ENCODE measurements at places on chromosomes 12 and 14. TPM values are rescaled to one million over a fixed set of nuclear protein-coding genes. Genes with fewer than 3 reads are reported as not detected.

DNA sequence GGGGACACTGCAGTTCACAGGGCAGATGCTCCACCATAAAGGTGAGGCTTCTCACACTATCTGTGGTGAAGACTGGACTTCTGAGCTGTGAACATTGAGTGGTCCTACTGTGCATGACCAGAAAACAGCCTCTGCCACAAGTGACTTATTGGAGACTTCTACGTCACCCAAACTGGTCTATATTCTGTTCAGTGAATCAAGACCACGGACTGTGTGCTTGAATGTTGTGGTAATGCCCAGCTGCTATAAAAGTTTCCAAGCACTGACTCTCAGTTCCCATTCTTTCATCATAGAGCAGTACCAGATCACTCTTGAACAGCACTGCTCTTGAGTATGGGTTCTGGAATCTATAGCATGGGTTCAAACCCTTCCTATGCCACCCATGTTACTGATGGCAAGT, 4.8 kb upstream of the PLEK2 start:
- H3K27ac ChIP-seq = no peak overlapping the region
- H3K27me3 ChIP-seq = peaks cover 5% of the 10 kb centered on the region
- no peak for DNase-seq
- H3K4me1 ChIP-seq = peaks cover 23% of the 10 kb centered on the region
- H3K4me3 ChIP-seq = no peak overlapping the region

ANO4 gene
- total RNA-seq = 2.0 TPM

DNA sequence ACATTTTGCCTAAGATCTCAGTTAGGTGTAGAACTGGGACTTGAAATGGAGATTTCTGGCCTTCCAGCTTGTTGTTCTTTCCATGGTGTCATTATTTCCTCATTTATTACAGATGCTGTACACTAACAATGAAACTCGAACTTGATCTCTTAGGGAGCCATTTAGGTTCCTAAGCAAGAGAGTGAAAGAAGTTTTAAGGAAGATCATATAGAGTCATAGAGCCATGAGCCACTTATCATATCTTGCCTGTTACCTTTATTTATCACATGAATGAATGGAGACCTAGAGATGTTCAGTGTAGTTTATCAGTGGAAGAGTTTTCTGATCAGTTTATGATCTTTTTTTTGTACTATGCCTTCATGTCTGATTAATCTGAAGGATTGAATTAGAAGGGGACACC, 9.9 kb downstream of the HELB start:
- no peak overlapping the region for H3K27ac ChIP-seq
- H3K36me3 ChIP-seq = peaks cover 27% of the 10 kb centered on the region
- no peaks in the 10 kb centered on the region for H3K27me3 ChIP-seq
- no peak for DNase-seq

DNA sequence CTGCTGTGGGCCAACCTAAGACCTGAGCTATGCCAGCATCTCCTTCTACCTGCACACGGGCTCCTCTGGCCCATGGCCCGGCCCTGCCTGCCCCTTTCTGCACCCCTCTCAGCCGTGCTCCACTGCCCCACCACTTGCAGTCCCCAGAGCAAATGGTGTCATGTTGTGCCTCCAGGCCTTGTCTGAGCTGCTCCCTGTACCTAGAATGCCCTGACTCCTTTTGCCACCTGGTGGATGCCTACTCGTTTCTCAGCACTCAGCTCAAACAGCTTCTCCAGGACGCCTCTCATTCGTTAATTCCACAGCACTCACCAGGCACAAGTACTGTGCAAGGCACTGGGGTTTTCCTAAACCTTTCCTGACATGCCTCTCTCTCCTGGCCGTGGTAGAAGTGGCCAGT, 63.2 kb upstream of the PNMA1 start:
- H3K4me1 ChIP-seq = peaks cover 63% of the 10 kb centered on the region
- H3K4me3 ChIP-seq = no peak overlapping the region
- H3K27me3 ChIP-seq = no peaks in the 10 kb centered on the region
- no peaks in the 10 kb centered on the region for H3K36me3 ChIP-seq
- DNase-seq = no peak

DNA sequence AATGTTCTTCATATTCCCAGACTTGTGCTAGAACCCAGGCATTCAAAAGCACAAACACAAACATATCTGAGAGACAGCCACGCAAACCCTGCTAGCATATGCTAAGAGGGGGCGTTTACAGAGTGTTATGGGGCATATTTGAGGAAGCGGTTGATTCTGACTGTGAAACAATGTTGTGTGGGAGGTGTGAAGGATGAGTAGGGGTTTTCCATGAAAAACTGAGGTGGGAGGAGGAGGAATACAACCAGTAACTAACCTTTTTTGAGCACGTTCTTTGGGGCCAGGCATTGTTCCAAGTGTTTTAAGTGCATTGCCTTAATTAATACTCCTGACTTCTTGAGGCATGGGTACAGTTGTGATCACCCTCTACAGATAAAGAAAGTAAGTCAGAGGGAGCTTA, 499.5 kb downstream of the AACS start:
- H3K4me1 ChIP-seq = no peaks in the 10 kb centered on the region
- no peak overlapping the region for H3K27ac ChIP-seq
- no peak for DNase-seq

DNA sequence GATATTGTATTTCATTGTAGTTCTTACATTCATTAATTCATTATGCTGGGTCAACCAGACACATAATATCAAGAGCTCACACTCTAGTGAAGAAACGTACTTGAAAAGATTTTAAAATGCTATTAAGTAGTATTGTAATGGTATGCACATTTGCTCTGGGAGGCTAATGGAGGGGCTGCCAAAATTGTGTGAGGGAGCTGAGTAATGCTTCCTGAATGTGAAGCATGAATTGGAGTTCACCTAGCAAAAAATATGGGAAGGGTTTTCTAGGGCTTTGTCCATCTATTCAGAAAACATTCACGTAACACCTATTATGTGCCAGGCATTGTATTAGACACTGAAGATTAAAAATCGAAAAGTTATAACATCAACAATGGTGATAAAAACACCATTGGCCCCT, 403.8 kb upstream of the PDE3A start:
- DNase-seq = no peak
- no peak overlapping the region for H3K4me3 ChIP-seq
- no peaks in the 10 kb centered on the region for H3K4me1 ChIP-seq

- H3K4me3 ChIP-seq = no peak overlapping the region
- H3K27me3 ChIP-seq = no peaks in the 10 kb centered on the region
- DNase-seq = no peak
- H3K36me3 ChIP-seq = peaks cover 2% of the 10 kb centered on the region
These were observed 29.5 kb downstream of the SUSD6 start for GRCh38 chr14:69640931-69641330.

- no peak overlapping the region for H3K4me3 ChIP-seq
- H3K27me3 ChIP-seq = peaks cover 7% of the 10 kb centered on the region
- H3K4me1 ChIP-seq = no peaks in the 10 kb centered on the region
- no peaks in the 10 kb centered on the region for H3K36me3 ChIP-seq
- H3K27ac ChIP-seq = no peak overlapping the region
These were observed 320.0 kb downstream of the DPF3 start for GRCh38 chr14:72573725-72574417.

KSR2 gene
- total RNA-seq = 1.4 TPM

TMEM30B gene
- total RNA-seq = 20.9 TPM

DNA sequence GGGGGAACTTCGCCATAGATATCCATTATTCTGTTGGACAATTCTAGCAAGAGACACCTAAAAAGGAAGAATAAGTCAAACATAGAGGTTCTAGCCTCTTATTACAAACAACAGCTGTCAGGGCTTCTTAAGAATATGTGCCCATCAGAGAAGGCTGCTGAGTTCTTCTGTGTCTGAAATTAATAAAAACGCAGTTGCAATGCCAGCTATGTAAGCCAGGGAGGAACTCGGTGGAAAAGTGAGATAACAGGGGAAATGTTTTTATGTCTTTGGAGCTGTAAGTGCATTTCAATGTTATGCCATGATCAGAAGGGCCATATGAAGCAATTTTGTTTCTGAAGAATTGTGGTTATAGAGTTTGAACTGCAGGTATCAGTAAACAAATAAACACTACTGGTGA, 95.0 kb downstream of the SYT1 start:
- no peak overlapping the region for H3K27ac ChIP-seq
- DNase-seq = no peak
- H3K36me3 ChIP-seq = no peaks in the 10 kb centered on the region

DNA sequence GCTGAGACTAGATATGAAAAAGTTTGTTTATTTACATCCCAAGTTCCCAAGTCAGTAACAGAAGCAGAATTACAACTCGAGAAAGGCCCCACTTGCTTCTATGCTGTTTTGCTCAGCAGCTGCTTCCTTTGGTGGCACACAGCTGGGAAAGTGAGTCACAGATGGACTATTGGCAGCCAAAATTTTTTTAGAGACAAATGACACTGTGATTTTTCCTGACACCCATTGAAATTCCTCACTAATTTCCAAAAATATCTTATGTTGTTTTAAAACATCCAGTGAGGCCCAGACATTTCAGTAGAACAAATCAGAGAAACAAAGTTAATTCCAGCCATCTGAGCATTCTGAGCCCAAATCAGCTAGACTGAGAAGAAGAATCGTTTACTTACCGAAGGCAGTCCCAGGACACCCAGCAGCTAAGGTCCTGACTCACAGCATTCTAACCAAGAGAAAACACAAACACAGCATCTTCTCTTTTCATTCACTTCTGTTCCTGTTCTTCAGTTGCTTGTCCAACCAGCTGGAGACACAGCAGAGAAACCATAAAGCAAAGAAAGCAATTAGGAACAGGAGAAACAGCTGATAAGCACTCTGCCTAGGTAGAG, 188.3 kb downstream of the DAD1 start:
- H3K4me1 ChIP-seq = no peaks in the 10 kb centered on the region
- H3K36me3 ChIP-seq = no peaks in the 10 kb centered on the region
- H3K27me3 ChIP-seq = no peaks in the 10 kb centered on the region

GUCY2C gene
- not detected for total RNA-seq

RIMKLB gene
- 27.3 TPM for total RNA-seq

DNA sequence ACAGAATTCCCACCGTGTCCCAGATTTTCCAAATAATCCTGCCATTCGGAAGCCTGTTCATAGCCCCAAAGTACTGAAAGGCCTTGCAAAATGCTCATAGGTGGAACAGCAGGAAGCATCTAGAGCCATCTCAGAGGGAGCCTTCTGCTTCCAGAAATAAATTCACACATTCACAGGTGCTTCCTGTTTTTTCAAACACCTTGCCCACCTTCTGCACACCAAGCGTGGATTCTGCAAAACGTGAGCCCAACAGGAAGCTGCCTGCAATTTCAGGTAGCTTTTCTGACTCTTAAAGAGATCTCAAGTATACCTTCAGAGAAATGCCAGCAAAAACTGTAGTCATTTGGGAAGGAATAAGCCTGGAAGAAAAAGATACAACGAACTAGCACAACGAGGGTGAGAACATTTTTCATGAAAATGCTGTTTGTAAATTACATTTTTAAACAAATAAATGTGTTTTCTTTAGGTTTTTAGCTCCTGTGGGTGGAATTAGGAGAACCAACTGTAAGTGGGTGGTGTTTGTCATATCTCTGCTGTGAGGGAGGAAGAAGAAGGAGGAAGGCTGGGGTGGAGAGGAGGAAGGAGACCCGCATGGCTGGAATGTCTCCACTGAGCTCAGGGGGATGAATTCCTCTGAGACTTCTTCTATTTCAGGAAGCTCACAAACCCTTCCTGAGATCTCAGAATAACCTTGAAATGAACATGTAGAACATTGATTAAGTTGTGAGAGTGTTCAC, at the start of gene IFNG-AS1:
TSS of gene IFNG-AS1 (plus strand) at position 264 of the 737 bp plus-strand sequence.
- no peaks in the 10 kb centered on the region for H3K36me3 ChIP-seq
- no peak within 1 kb of the TSS for H3K27ac ChIP-seq
- H3K4me1 ChIP-seq = no peaks in the 10 kb centered on the region
- no peaks in the 10 kb centered on the region for H3K27me3 ChIP-seq
- no peak for DNase-seq
- H3K4me3 ChIP-seq = no peak within 1 kb of the TSS

- H3K4me3 ChIP-seq = no peak overlapping the region
- H3K27ac ChIP-seq = no peak overlapping the region
- no peaks in the 10 kb centered on the region for H3K27me3 ChIP-seq
- no peaks in the 10 kb centered on the region for H3K36me3 ChIP-seq
- H3K4me1 ChIP-seq = peaks cover 25% of the 10 kb centered on the region
- DNase-seq = no peak
These were observed 22.1 kb downstream of the ZBTB42 start for GRCh38 chr14:104822821-104823615.

DNA sequence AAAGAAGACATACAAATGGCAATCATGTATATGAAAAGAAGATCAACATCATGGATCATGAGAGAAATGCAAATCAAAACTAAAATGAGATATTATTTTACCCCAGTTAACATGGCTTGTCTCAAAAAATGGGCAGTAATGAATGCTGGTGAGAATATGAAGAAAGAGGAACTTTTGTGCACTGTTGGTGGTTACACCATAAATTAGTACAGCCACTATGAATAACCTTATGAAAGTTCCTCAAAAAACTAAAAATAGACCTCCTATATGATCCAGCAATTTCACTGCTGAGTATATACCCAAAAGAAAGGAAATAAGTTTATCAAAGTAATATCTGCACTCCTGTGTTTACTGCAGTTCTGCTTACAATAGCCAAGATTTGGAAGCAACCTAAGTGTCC, 151.7 kb downstream of the PDZRN4 start:
- H3K4me1 ChIP-seq = no peaks in the 10 kb centered on the region
- no peak overlapping the region for H3K27ac ChIP-seq
- no peaks in the 10 kb centered on the region for H3K27me3 ChIP-seq
- H3K36me3 ChIP-seq = no peaks in the 10 kb centered on the region

OAS2 gene
- 24.0 TPM for total RNA-seq

DNA sequence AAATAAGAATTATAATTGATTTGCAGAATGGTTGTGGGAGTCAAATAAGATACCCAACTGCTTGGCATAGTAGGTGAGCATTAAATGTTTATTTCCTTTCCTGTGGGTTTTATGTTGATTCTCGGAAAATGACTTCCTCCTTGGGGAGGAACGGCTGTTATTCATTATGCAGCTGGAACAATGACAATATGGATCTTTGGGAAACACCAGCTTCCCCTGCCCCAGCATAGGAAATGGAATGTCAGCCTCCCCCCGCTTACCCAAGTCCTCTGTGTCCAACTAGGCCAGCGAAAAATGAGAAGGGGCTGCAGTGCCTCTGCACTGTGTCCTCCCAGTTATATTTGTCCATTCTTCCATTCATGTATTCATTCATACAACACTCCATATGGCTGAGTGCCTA, 11.7 kb upstream of the CCDC177 start:
- no peaks in the 10 kb centered on the region for H3K4me1 ChIP-seq
- no peak for DNase-seq
- H3K27me3 ChIP-seq = no peaks in the 10 kb centered on the region
- H3K36me3 ChIP-seq = no peaks in the 10 kb centered on the region
- no peak overlapping the region for H3K4me3 ChIP-seq
